ENCODE measurements at places on chromosomes 1 and 21. TPM values are rescaled to one million over a fixed set of nuclear protein-coding genes. Genes with fewer than 3 reads are reported as not detected.

DNA sequence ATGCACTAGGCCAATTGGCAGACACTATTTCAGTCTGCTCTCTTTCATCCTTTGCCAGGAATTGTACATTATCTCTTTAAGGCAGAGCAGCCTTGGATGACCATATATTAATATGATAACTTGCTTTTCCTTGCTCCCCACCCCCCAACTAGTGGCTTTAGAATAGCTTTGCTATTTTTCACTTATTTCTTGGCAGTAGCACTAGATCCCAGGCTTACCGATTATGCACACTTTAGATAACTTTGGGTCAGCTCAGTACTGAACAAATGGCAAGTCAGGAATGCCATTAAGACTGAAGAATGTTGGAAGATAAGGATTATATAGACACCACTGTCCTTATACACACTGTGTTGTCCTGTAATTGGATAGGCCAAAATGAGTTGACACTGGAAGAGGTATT, 146.4 kb downstream of the FGGY start:
- no peaks in the 10 kb centered on the region for H3K27me3 ChIP-seq
- H3K4me3 ChIP-seq = no peak overlapping the region
- H3K4me1 ChIP-seq = peaks cover 35% of the 10 kb centered on the region
- DNase-seq = no peak

GRCh38 chr1:226135709-226136108, 50.8 kb downstream of the ACBD3 start:
- H3K4me1 ChIP-seq = no peaks in the 10 kb centered on the region
- no peak overlapping the region for H3K4me3 ChIP-seq
- H3K27ac ChIP-seq = no peak overlapping the region
- no peak for DNase-seq
- no peaks in the 10 kb centered on the region for H3K36me3 ChIP-seq
- H3K27me3 ChIP-seq = no peaks in the 10 kb centered on the region

DNA sequence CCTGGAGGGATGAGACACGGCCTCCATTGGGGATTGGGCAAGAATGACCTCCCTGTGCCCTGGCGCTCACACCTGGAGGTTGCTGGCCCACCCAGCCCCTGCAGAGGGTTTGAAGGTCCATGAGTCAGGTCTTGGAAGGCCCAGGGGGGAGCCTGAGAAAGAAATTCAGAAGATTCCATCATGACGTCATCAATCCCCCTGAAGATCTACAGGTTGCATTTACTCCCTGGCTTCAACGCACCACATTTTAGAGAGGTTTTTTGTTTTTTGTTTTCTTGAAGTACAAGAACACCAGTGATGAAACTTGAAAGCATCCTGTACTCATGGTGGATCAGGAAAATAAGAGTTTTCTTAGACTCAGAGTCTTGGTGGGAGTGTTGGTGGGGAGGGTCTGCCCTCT, 82.4 kb upstream of the SLC25A33 start:
- H3K4me1 ChIP-seq = no peaks in the 10 kb centered on the region
- no peak for DNase-seq
- H3K36me3 ChIP-seq = no peaks in the 10 kb centered on the region
- no peak overlapping the region for H3K27ac ChIP-seq

Gene OR6N2
- not detected for total RNA-seq

DNA sequence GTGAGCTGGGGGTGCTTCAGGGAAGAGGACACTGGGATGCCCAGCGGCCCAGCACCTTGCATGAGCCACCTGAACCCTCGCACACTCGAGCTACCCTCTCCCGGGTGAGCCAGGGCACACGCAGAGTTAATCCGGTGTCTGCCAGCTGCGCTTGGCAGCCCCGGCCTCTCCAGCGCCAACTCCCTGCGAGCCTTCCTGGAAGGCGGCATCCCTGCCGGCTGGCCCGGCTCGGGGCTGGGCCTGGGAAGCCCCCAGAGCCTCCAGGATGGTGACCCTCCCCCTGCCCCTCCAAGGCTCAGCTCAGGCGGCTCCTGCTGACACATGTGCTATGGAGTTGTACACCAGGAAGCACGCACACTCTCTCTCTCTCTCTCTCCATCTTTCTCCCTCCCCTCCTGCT, 48.7 kb downstream of the RAP1GAP start:
- H3K27ac ChIP-seq = peak overlapping the region; percentile 39
- H3K4me1 ChIP-seq = peaks cover 42% of the 10 kb centered on the region
- no peak for DNase-seq
- H3K4me3 ChIP-seq = no peak overlapping the region
- H3K27me3 ChIP-seq = no peaks in the 10 kb centered on the region

DNA sequence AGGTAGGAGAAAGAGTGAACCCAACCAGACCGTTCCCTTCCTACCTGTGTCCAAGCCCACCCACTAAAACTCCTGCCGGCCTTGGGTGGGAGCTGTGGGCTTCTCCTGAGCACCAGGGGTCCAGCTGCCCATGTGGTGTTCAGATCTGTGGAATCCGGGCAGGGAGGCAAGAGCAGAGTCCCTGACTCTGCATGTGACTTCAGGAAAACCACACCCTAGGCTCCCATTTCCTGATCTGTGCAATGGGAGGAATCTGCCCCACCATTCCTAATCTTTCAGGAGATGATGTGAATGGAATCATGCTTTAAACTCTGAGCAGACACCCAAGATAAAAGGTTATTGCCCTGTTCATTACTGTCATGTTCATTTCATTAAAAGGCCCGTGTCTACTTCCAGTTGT, 27.6 kb downstream of the EIF2D start:
- H3K27me3 ChIP-seq = no peaks in the 10 kb centered on the region
- DNase-seq = no peak
- peaks cover 41% of the 10 kb centered on the region for H3K4me1 ChIP-seq
- H3K36me3 ChIP-seq = no peaks in the 10 kb centered on the region
- no peak overlapping the region for H3K27ac ChIP-seq

Gene C4BPA
- total RNA-seq = not detected

Gene INAVA
- total RNA-seq = 0.14 TPM

GRCh38 chr1:178684542-178685000, 40.5 kb upstream of the RALGPS2 start:
- peaks cover 10% of the 10 kb centered on the region for H3K4me1 ChIP-seq
- H3K36me3 ChIP-seq = no peaks in the 10 kb centered on the region
- H3K27me3 ChIP-seq = no peaks in the 10 kb centered on the region
- H3K4me3 ChIP-seq = no peak overlapping the region
- H3K27ac ChIP-seq = no peak overlapping the region

Gene RNU1-4
- 1,698 TPM for total RNA-seq

GRCh38 chr1:186327331-186327730, 47.7 kb downstream of the TPR start:
- no peak overlapping the region for H3K27ac ChIP-seq
- DNase-seq = no peak
- peaks cover 89% of the 10 kb centered on the region for H3K36me3 ChIP-seq

DNA sequence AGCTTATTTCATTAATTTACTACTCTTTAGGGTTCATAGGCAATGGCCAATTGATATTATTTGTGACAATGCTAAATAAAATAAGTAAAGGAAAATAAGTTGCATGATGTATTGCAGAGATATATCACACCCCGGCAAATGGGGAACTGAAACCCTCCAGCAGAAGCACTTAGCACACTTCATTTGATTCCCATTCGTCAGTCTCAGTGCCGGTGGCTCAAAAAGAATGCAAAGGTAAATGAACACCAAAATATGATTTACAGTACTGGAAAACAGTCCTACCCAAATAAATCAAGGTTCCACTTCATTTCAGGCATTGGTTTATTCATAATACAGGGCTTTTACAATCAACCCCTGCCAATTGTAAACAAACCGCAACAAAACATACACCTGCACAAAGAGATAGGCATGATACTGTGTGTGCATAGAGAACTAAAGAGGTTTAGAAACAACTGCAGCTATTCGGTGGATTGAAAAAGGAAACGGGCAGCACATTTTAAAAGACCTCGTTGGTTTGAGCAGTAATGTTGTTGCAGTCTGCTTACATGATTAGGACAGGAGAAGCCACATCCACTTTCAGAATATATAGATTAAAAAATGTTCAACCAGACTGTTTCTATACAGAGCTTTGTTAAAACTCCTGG, 1019.2 kb downstream of the TTLL7 start:
- H3K4me1 ChIP-seq = no peaks in the 10 kb centered on the region
- H3K36me3 ChIP-seq = no peaks in the 10 kb centered on the region
- no peak overlapping the region for H3K4me3 ChIP-seq
- DNase-seq = no peak
- no peaks in the 10 kb centered on the region for H3K27me3 ChIP-seq

DNA sequence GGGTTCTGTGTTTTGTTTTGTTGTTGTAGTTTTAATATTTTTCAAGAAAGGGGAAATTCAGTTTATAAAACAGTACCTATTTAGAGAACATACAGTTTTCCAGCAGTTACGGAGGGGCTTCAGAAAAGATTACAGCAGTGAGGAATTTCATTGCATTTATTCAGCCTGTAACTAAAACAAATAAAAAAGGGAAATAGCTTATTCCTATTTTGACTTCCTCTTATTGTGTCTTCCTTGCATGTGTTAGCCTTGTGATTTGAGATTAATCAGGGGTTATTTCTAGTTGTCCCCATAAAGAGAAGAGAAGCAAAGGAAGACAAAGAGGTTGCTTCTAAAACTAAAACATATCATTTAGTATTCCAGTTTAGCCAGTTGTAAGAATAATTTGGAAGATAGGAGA, 35.0 kb downstream of the CTTNBP2NL start:
- H3K4me1 ChIP-seq = peaks cover 18% of the 10 kb centered on the region
- no peaks in the 10 kb centered on the region for H3K27me3 ChIP-seq
- H3K36me3 ChIP-seq = no peaks in the 10 kb centered on the region
- DNase-seq = no peak

Gene CD1B
- not detected for total RNA-seq

DNA sequence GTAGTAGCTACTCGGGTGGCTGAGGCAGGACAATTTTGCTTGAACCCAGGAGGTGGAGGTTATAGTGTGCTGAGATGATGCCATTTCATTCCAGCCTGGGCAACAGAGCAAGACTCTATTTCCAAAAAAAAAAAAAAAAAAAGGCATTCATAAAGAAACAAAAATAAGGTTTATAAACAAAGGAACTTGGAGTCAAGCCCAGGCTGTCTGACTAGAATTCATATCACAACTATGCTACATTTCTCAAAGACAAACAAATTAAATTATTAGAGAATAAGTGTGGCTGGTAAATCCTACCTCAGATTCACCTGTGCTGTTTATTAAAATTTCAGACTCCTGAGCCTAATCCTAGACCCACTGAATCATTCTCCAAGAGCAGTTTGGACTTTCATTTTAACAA, 4.2 kb downstream of the GCLM start:
- peaks cover 15% of the 10 kb centered on the region for H3K36me3 ChIP-seq
- no peaks in the 10 kb centered on the region for H3K27me3 ChIP-seq
- no peak overlapping the region for H3K27ac ChIP-seq
- H3K4me1 ChIP-seq = peaks cover 48% of the 10 kb centered on the region
- no peak for DNase-seq
